ENCODE measurements at places on chromosomes 3 and 15.
A peak's percentile ranks its signal among the peaks of the same experiment; 100 is the strongest.

DNA sequence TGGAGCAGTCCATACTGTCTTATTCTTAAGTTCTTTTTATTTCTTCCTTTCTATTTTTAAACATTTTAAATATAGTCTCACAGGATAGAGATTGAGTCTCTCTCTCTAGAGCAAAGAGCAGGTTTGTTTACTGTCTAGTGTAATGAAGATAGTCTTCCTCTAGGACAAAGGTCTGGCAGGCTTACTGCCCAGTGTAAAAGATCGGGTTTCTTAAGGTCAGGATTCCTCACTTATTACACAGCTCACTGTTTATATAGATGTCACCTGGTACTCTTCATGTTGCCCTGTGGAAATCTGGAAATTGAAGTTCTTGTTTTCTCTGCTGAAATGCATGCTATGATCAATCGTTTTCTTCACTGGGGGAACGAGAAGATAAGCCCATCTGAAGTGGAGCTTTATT, 76.0 kb downstream of the ZBBX start:
- no peak for DNase-seq

GRCh38 chr3:41370307-41370706, 171.0 kb downstream of the CTNNB1 start:
- no peak for DNase-seq

GRCh38 chr3:77102951-77103769, 63.3 kb downstream of the ROBO2 start:
- DNase-seq: no peak

GRCh38 chr3:37800022-37800551, 61.6 kb upstream of the CTDSPL start:
- DNase-seq: no peak

DNA sequence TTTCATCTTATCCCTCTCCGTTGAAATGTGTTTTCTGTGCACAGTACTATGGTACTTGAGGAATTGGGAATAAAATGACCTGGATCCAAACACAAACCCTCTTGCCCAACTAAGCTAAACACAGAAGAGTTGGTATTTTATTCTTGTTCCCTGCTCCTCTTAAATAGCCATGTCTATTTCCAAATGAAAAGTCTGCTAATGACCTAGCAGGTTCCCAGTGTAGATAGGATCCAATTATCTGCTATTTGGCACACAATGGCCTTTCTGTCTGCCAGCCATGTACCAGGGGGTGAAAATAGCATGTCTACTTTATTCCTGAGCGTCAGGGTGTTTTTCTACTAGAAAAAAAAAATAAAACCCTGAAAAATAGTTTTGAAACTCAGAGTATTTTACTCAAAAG, 657.0 kb upstream of the NAALADL2 start:
- no peak for DNase-seq

- no peak for DNase-seq
Measured at GRCh38 chr15:42483677-42484076, 7.3 kb downstream of the ZNF106 start.

- DNase-seq: no peak
Measured at GRCh38 chr3:145849115-145849514, 311.9 kb downstream of the PLOD2 start.

- DNase-seq: no peak
Measured at GRCh38 chr15:73395671-73396070, 26.9 kb upstream of the HCN4 start.

GRCh38 chr3:175777965-175778364, 918.8 kb downstream of the NAALADL2 start:
- DNase-seq: no peak

- peak; percentile 40 for DNase-seq
Measured at GRCh38 chr15:85793641-85794597, 806 bp downstream of the KLHL25 start.

GRCh38 chr15:90412356-90413194, 24.5 kb downstream of the IQGAP1 start:
- peak; percentile 40 for DNase-seq

- peak; percentile 49 for DNase-seq
Measured at GRCh38 chr3:196127308-196128040, 45.6 kb upstream of the TFRC start.

DNA sequence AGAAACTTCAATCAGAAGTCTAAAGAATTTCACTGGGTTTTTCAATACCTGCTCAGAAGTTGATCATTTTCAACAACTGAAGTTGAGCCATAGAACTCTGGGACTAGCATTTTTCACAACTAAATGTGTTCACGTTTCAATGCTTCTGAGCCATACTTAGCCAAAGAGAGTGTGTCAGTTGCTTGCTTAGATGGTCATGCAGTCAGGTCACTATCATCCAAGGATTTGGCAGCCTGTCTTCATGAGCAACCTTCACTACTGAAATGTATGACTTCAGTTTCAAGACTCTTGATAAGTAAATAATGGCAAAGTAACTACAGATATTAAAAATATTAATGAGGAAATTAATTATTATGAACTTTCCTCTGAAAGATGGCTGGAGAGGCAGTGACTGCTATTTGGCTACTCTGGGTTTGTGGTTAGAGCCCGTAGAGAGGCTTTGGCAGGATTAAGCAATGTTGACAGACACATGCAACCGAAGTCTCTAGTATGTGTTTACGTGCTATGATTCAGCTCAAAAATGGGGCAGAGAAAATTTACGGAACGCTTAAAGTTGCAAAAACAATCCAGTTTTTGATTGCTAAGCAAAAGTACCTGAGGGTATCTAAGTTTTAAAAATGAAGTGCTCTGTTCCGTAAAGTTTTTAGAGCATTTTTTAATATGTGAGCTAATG, 133.8 kb downstream of the GMNC start:
- DNase-seq: no peak

GRCh38 chr3:88033079-88033478, 25.7 kb downstream of the CGGBP1 start:
- no peak for DNase-seq

- DNase-seq: no peak
Measured at GRCh38 chr3:26962492-26963360, 340.2 kb downstream of the LRRC3B start.

GRCh38 chr3:96646596-96646995, 167.8 kb upstream of the EPHA6 start:
- DNase-seq: no peak

- peak; percentile 30 for DNase-seq
Measured at GRCh38 chr15:91032919-91033803, 10.8 kb upstream of the VPS33B start.

GRCh38 chr15:81031203-81031602, 30.5 kb downstream of the TLNRD1 start:
- no peak for DNase-seq

DNA sequence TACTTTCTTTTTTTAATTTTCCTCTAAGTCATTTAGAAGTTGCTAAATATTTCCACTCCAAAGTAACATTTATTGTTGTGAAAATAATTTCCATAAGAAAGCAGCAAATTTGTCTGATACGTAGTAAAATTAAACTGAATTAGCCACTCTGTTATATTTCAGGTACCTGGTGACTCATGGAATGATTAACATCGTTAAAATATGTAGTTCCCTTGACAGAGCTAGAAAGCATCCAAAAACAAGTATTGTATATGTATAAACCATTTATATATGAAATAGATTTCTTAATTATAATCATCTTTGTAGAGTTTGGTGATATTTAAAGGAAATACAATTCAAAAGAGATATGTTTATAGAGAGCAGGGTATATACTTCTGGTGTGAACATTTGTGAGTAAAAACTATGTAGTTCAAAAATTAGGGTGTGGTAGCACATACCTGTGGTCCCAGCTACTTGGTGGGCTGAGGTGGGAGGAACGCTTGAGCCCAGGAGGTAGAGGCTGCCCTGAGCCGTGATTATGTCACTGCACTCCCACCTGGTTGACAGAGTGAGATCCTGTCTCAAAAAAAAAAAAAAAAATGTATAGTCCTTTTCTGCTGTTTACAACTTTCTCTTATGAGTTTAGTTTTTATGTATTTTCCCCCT, 36.6 kb downstream of the ATP11B start:
- no peak for DNase-seq

GRCh38 chr3:168273917-168274316, 178.2 kb upstream of the GOLIM4 start:
- DNase-seq: no peak

DNA sequence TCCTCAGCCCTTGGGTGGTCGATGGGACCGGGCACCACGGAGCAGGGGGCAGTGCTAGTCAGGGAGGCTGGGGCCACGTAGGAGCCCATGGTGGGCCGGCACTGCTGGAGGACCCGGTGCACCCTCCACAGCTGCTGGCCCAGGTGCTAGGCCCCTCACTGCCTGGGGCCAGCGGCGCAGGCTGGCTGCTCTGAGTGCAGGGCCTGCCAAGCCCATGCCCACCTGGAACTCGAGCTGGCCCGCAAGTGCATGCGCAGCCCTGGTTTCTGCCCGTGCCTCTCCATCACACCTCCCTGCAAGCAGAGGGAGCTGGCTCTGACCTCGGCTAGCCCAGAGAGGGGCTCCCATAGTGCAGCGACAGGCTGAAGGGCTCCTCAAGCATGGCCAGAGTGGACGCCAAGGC, 42.1 kb downstream of the KLHDC8B start:
- no peak for DNase-seq

- DNase-seq: no peak
Measured at GRCh38 chr3:131072845-131073244, 46.2 kb downstream of the NEK11 start.

DNA sequence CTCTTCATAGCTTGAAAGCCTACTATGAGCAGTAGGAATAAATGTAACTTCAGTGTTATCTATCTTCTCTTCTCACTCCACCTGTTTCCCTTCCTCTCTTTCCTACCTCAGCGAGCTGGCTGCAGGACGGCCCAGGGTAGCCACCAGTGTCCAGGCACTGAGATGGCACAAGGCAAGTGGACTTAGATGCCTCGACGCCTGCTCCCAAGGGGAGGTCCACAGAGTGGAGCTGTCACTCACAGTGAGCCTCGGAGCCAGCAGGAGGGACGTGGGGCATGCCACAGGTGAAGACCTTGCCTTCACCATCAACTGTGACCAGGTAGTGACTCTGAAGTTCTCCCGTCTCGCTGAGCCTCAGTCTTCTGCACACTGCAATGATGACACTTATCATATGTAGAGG, 88.2 kb downstream of the PCSK6 start:
- DNase-seq: no peak

DNA sequence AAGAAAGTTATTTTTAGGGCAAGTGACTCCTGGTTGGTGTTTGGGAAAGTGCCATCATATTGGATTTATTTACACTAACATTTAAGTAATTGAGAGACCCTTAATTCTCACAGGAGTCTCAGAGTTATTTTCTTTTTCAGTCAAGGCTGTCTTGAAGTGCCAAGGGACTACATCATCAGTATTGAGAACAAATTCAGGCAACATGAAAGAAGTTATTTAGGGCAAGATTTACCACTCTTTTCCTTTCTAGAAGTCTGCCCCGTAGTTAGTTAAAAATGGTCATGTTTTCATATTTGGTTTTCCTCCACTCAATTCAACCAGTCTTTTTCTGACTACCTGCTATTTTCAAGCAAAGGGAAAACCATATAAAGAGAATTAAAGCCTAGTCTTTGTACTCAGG, 6.1 kb downstream of the B4GALT4 start:
- no peak for DNase-seq

DNA sequence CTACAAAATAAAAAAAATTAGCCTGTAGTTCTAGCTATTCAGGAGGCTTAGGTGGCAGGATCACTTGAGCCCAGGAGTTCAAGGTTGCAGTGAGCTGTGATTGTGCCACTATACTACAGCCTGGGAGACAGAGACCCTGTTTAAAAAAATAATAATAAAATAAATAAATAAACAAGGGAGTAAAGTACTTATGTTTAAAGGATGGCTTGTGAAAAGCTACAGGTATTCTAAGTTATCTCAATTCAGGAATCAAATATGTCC, 74.2 kb downstream of the ANKRD28 start:
- DNase-seq: no peak

DNA sequence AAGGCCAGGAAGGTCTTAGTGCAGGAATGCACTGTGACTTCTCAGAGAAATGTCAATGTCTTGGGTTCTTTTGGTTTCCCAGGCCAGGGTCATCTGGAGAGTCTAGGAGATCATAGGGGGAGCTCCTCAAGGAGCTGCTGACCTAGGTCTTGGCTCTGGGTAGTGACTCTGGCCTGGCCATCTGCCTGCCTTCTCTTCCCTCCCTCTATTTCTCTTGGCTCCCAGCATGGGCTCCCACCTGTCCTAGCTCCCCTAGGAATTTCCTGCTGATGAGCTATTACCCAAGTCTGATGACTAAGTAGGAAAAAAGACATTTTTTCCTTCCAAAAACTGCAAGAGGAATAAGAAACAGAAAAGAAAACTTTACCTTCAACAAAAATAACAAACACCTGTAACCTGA, 57.4 kb downstream of the BSN start:
- DNase-seq: no peak

DNA sequence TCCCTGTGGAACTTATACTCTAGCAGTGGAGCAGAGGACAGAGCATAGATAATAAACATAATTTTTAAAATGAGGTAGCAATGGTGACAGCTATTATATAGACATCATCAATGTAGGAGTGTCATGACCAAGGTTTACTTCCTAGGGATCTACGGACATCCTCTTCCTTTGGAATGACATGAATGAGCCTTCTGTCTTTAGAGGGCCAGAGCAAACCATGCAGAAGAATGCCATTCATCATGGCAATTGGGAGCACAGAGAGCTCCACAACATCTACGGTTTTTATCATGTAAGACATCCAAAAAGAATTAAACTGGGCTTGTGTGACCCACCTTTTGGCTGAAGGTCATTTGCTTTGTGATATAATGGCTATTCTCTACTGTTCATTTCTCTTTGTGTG, 30.1 kb upstream of the CAPN3 start:
- no peak for DNase-seq

- DNase-seq: no peak
Measured at GRCh38 chr3:191415566-191415965, 45.4 kb upstream of the PYDC2 start.

DNA sequence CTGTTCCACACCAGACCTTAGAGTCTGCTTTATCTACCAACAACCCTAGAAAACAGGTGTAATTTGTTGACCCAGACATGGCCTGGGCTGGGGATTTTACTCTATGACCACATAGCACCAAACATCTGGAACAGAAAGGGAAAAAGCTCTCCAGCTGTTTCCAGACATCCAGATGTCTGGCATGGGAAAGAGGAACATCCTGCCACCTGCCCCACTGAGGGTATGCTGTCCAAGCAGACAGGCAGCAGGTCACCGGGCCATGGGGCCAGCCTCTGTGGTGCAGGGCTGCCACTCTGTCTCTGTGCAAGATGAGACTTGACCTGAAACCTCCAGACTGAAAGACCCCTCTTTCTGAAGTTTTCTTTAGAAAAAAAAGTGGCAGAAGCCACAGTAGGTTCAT, 359.3 kb upstream of the ICE2 start:
- no peak for DNase-seq

DNA sequence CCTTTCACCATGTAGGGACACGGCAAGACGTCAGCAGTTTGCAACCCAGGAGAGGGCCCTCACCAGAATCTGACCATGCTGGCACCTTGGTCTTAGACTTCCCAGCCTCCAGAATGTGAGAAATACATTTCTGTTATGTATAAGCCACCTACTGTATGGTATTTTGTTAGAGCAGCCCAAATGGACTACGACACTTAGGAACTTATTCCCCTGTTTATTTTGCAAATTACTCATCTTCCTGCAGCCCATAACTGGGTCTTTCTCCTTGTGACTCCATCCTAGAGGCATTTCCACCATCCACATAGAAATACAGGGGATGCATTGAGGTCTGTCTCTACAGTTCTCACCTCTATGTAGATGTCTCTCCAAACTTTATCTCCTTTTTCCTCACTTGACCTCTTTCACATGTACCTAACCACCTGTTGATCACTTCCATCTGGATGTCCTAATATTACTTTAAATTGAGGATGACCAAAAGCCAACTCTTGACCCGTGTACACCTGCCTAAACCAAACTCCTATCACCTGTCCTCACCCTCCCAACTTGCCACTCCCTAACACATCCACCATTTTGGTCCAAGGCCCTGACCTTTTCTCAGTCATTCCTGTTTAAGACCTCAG, 406.0 kb upstream of the WNT5A start:
- DNase-seq: no peak
